Cardiac fibroblast (primary cell): ENCODE measurements at places on chromosomes 13 and 19.
A peak's percentile ranks its signal among the peaks of the same experiment; 100 is the strongest.

- DNase-seq = no peak
Observed at GRCh38 chr19:16026131-16026530, 50.2 kb upstream of the TPM4 start.

DNA sequence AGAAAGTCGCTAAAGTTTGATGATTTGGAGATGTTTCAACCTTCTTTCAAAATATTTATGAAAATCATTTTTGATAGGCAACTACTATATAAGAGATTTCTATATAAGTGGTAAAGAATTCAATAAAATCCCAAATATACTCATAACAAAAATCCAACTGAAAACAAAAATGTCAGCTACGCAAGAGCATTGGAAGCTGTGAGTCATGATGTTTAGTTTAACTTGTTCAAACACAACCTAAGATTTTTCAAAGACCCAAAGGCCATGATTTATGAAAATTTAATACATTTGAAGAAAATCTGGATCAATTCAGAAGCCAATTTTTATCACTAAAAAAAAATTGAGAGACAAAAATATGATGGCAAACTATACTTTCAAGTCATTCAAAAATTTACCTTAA is 226.6 kb downstream of the MZT1 start:
- no peak for DNase-seq

DNA sequence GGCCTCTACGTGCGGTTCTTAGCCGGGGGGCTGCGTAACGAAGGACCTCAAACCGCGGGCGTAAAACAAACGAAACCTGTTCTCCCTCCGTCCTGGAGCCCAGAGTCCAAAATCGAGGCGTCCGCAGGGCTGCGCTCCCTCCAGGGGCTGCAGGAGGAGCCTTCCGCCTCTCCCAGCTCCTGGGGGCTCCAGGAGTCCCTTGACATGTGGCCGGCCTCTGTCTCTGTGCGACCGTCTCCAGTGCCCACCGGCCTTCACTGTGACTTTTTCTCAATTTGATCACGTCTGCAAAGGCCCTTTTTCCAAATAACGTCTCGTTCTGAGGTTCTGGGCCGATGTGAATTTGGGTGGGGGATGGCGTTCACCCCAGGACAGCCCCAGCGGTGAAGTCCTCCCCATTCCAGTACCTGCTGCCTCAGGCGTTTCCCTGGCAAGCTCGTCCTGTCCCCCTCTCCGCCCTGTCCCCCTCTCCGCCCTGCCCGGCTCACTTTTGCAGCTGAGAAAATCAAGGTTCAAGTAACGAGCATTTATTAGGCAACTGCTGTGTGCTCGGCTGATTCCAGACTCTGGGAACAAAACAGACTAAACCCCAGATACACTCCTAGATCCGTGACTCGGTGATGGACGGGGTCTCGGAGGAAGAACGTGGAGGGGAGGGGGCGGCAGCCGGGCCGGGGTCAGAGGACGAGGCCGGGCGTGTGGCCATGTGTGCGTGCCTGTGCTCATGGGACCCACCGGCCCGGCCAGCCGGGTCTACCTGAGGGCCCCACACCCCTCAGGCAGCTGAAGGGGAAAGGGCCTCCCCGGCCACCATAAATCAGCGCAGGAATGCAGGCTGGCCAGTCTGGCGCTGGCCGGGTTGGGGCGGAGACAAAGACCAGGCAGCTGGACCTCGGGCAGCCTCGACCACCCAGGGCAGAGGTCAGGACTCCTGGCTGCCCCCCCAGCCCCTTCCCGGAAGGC is 28.1 kb upstream of the WDR18 start:
- no peak for DNase-seq

GRCh38 chr13:99523838-99524237 is 22.6 kb downstream of the TM9SF2 start:
- DNase-seq = no peak

DNA sequence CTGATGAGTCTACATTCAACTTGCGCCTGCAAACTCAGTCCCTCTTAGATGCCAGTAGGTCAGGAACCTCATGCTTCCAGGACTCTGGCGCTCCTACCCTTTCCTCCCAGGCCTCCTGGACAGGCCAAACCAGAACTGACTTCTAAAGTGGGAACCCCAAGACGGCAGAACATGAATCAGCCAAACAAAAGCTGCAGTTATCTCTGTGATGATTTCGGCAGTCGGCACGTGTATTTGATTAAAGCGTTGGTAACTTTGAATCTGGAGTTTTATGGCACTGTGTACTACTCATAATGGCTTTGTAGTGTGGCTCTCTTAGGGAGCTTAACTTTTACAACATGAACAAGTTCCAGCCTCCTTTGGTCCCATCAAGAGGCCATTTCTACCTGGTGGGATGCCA is 13.7 kb downstream of the ACTN4 start:
- no peak for DNase-seq

- no peak for DNase-seq
Observed at GRCh38 chr19:18499055-18499775, 22.7 kb downstream of the ELL start.

GRCh38 chr19:9205501-9206113 is 13.8 kb downstream of the OR7D4 start:
- DNase-seq = peak; percentile 77

DNA sequence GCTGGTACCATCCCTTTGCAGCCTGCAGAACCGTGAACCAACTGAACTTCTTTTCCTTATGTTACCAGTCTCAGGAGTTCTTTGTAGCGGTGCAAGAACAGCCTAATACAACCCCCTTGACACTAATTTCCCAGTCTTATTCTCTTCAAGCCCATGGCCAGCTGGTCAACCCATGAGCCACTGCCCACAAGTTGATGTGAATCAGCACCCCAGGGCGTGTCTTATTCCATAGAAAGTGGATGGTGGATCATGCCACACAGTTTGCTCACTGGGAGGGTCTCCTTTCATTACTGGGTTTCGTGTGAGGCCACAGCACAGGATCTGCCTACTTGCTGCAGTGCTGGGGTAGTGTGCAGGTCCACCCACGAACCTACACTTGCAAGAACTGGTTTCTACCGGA is 27.0 kb downstream of the TEX29 start:
- no peak for DNase-seq

GRCh38 chr19:584240-585001 is 5.3 kb upstream of the HCN2 start:
- DNase-seq = peak; percentile 35

- no peak for DNase-seq
Observed at GRCh38 chr13:110329258-110329657, 22.2 kb downstream of the COL4A2 start.

- DNase-seq = no peak
Observed at GRCh38 chr13:33213797-33214196, 71.8 kb downstream of the STARD13 start.

GRCh38 chr13:59666504-59666903 is 497.2 kb downstream of the DIAPH3 start:
- DNase-seq = peak; percentile 70

DNA sequence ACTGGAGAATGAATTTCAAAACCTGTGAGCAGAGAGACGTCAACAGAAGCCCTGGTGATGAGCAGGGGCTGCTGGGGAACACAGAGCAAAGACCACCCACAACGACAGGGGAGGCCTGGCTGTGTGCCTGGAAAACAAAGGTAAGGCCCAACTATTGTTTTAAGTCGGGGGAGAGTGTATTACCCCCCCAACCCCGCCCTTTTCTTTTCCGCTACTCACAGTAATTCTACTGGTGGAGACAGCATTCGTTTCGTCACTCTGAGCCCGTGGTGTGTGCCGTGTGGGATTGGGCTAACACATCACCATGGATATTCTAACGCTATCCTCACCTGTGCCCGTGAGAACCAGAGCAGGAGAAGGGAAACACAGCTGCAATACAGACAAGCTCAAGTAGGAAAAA is 18.6 kb upstream of the ADPRHL1 start:
- no peak for DNase-seq
